ENCODE measurements at places on chromosomes 7 and 10. TPM values are rescaled to one million over a fixed set of nuclear protein-coding genes. Genes with fewer than 3 reads are reported as not detected.

Gene GIMAP5
- 44.1 TPM for total RNA-seq

Gene PON1
- total RNA-seq: 0.46 TPM

Gene RUFY2
- 7.1 TPM for total RNA-seq

- DNase-seq: no peak
These were observed 347 bp downstream of the LBX1 start for GRCh38 chr10:101228966-101229265.

DNA sequence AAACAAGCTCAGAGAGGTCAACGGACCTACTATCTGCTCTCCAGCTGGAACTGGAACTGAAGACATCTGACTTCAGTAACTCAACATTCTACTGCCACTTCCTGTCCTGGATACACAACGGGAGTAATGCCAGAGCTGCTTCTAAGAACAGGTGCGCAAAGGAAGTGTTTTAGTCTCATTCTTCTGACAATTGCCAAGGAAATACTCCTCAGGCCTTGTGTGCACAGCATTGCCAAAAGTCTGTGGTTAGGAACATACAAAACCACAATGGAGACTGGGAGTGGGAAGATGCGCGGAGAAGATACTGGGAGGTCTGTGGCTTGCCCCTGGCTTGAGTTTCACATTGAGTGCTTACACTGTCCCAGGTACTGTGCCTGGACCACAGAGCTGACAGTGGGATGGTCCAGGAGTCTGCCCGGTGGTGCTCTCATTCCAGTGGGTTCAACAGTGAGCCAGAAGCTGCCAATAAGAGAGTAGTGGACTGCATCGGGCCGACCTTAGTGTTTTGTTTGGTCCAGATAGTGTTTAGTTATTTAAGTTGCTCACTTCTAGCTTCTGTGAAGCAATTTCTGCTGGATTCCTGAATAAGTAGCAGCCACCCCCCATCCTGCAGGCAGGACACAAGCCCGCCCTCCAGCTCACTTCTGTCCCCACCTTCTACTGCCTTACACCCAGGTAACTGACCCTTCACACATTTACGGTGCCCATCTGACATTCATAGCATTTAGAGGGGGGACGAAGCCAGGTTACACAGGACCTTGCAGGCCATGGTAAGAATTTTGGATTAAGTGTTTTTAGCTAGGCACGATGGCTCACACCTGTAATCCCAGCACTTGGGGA, 10.3 kb downstream of the TBL2 start:
- DNase-seq: no peak

GRCh38 chr10:17651896-17652295, 7.9 kb downstream of the STAM start:
- DNase-seq: no peak

DNA sequence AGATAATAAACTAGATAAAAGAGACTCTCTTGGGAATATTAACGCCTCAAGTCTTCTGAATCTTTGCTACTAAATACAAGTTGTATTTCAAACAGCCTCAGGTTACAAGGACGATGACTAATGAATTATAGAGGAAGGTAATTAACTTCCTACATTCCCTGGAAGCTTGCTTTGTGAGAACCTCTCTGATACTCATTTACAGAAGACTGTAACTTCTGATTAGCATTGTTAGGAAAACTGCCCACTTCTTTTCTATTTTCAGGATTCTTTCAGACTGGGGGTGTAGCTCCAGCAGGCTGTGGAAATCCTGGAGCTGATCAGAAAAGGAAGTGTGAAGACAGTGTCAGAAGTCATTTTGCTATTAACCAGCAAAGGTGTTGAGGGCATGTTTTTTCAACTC, 316.7 kb upstream of the NPSR1 start:
- no peak for DNase-seq

- DNase-seq: no peak
These were observed 376.9 kb downstream of the LRRTM3 start for GRCh38 chr10:67302701-67303100.
